Activated naive CD4-positive, alpha-beta T cell treated with anti-CD3 and anti-CD28 coated beads, Interleukin-2, amount 10 ng/mL, durations not matched to agents 5 hours and 36 hours (primary cell): ENCODE measurements at places on chromosomes 5 and 9. TPM values are rescaled to one million over a fixed set of nuclear protein-coding genes. Genes with fewer than 3 reads are reported as not detected.

GAPVD1 gene
- total RNA-seq: 53.2 TPM

NEUROG1 gene
- not detected for total RNA-seq

FUT7 gene
- 2.4 TPM for total RNA-seq

TIMD4 gene
- 3.4 TPM for total RNA-seq

ARL14EPL gene
- total RNA-seq: not detected

CENPK gene
- 72.9 TPM for total RNA-seq

RANBP3L gene
- not detected for total RNA-seq

F2RL1 gene
- 2.0 TPM for total RNA-seq

DDX4 gene
- total RNA-seq: 0.23 TPM

AQP7 gene
- total RNA-seq: 0.55 TPM

GRIN3A gene
- total RNA-seq: not detected

C9orf50 gene
- not detected for total RNA-seq

GGTA1 gene
- not detected for total RNA-seq
